Naive thymus-derived CD8-positive, alpha-beta T cell (primary cell): ENCODE measurements at places on chromosomes 12 and 14. TPM values are rescaled to one million over a fixed set of nuclear protein-coding genes. Genes with fewer than 3 reads are reported as not detected.

GRCh38 chr14:85254711-85255110 lies 275.2 kb upstream of the FLRT2 start:
- no peak for DNase-seq

DNA sequence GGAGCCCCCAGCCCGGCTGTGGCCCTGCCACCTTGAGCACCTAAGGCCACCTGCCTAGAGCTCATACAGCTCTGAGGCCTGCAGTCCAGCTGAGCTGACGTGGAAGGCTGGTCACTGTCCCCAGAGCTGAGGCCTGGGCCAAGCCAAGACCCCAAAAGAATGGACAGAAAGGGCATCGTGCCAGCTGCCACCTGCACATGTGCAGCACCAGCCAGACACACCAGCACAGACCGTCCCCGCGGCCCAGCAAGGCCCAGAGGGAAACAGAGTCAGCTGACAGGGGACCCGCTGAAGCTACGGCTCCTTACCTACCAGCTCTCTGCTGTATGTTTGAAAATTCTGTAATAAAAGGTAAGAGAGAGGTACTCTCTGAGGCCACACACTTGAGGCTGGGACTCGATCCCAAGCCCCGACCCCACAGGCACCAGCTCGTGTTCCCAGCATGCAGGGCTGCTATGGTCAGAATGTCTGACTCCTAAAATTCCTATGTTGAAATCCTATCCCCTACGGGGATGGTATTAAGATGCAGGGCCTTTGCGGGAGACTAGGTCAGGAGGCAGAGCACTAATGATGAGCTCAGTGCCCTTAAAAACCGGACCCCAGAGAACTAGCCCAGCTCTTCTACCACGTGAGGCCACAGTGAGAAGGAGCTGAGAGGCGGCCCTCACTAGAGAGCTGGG lies 25.4 kb downstream of the BRF1 start:
- DNase-seq = no peak

GRCh38 chr14:68460541-68460940 lies 332.3 kb downstream of the ZFP36L1 start:
- no peak for DNase-seq

- no peak for DNase-seq
Observed at GRCh38 chr12:77592836-77593235, 237.9 kb upstream of the NAV3 start.

DNA sequence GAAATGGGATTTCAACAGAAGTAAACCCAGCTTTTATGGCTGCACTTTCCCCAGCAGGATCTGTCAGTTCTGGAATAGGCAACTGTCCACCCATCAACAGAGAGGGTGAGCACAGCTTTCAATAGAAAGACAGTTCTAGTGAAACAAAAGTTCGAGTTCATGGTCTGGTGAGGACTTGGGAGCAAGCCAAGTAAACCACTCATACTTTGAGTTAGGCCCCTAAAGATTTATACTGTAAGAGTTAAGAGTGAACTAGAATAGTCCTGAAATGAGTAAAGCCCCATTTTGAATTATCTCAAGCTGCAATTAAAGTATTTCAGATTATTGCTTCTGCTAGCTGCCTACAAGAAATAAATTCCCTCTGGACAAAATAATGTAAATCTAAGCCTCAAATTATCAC lies 82.6 kb downstream of the METTL25 start:
- no peak for DNase-seq

DNA sequence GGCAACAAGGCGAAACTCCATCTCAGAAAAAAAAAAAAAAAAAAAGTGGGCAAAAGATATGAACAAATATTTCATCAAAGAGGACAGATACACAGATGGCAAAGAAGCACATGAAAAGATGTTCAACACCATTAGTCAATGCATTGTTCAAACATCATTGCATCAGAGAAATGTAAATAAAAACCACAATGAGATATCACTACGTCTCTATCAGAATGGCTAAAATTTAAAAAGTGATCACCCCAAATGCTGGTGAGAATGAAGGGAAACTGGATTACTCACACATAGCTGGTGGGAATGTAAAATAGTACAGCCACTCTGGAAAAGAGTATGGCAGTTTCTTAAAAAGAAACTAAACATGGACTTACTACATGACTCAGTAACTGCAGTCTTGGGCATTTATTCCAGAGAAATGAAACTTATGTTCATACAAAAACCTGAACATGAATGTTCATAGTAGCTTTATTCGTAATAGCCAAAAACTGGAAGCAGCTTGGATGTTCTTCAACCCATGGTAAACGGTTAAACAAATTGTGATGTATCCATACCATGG lies 3.6 kb downstream of the L2HGDH start:
- no peak for DNase-seq

DNA sequence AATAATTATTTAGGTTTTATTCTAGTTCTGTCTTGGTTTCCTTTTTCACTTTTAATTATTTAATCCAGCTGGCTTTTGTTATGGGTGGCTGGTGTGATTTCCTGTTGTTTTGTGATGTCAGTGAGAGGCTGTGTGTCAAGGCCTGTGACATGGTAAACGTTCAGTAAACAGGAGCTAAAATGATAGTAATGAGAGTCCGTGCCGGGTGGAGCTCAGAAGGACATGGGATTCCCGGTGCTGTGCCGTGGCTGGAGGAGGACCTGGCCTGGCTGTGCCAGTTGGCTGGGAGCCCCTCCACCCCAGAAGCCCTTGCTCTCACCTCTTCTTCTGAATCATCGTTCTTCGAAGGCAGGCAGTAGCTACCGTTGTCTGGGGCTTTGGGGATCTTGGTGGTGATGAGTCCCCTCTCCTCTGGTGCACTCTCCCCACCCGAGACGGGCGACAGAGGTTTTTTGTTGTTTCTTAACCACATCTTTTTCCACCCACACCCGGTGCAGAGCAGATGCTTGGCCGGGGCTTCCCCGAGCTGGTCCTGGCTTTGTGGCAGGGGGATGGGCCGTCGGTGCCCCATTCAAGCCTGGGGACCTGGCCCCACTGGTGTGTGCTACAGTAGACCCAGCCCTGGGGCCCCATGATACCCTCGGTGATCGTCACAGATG lies 29.1 kb downstream of the SH2B3 start:
- DNase-seq = peak; percentile 92

DNA sequence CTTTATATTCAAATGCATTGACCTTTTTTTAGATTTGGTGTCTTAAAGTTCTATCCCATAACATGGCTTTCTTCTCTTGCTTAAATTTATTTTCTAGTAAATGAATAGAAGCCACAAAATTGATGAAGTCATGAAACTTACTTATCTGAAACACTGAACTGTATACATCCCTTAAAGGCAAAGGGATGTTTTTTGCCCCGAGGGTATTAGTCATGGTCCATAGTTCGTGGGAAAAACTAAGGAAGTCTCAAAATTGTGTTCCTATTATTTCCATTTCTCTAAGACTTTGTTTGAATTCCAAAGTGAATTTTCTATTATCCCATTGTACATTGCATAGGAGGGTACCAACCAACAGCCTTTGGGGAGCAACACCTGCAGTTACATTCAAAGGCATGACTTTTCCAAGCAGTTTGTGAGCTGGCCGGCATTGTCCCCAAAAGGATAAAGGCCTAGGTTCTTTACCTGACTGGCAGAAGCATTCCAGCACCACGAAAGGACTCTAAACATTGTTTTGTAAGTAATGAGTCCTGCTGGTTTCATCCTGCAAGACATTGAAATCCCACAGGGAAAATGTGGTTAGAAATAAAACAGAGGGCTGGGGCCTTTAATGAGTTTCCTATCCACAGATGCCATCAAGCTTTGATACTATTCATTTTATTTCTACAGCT lies 473.5 kb downstream of the PRKD1 start:
- no peak for DNase-seq

GRCh38 chr12:63976902-63977395 lies 132.4 kb downstream of the SRGAP1 start:
- no peak for DNase-seq

DNA sequence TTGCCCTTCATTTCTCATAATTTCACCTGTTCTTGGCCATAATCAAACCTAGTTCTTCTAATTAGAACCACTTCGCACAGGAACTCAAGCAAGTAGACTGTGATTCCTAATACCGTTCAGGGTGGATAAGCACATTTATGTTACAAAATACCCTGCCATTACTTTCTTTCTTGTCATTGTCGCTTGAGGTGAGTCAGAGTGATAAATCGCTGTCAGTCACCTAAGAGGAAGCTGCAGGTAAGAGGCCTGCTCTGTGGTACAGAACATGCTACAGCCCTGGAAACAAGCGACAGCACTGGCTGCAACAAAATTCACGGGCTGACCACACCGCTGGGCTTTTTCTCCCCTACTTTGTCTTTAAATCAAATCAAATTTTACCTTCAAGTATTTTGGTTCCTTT lies 218.2 kb downstream of the ANO6 start:
- DNase-seq = no peak

DNA sequence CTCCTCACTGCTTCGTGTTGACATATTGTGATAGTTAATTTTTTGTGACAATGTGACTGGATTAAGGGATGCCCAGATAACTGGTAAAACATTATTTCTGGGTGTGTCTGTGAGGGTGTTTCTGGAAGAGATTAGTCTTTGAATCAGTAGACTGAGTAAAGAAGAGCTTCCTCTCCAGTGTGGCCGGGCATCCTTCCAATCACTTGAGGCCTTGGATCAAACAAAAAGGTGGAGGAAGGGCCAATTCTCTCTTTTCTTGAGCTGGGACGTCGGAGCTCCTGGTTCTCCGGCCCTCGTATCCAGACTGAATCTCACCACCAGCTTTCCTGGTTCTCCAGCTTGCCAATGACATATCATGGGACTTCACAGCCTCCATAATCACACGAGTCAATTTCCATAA lies 240.4 kb downstream of the CHST11 start:
- no peak for DNase-seq

GRCh38 chr14:81009346-81009745 lies 53.9 kb downstream of the TSHR start:
- DNase-seq = no peak

DNA sequence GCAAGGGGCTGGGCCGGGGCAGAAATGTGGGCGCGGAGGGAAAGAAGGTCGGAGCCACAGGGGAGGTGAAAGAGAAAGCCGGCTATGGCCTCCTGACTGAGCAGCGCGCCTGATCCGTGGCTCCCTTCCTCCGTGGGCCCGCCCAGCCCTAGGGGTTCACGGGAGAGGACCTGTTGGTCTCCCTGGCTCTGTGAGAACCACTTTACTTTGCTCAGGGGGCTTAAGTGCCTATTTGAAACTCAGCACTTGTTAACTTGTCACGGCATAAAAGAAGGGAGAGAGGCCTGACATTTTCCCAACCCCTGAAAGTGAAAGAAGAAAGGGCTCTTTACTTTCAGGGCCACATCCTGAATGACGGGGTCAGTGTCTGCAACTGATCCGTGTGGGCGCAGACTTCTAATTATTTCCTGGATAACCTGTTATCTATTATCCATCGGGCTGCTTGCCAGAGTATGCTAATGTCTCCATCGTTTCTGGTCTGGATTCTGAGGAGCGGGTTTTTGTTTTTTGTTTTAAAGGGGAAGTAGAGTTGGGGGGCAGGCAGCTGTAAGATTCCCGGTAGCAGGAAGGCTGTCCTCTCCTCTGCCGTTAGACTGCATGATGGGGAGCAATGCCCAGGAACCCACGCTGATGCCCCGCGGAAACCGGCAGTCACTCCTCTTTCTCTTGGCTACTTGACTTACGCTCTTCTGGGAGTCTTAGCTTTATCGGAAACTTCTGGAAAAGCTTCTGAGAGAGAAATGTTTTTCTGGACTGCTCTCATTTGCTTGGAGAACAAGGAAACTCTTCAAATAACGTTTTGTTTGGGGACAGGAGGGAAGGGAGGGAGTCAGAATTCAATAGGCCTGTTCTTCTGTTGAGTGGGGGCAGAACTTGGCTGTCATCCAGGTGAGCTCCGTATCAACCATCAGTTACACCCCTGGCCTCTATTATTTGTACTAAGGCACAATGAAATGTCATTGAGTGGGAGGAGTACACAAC lies 127.7 kb upstream of the MAX start:
- no peak for DNase-seq

GRCh38 chr14:96748362-96748761 lies 48.8 kb upstream of the VRK1 start:
- DNase-seq = no peak

DNA sequence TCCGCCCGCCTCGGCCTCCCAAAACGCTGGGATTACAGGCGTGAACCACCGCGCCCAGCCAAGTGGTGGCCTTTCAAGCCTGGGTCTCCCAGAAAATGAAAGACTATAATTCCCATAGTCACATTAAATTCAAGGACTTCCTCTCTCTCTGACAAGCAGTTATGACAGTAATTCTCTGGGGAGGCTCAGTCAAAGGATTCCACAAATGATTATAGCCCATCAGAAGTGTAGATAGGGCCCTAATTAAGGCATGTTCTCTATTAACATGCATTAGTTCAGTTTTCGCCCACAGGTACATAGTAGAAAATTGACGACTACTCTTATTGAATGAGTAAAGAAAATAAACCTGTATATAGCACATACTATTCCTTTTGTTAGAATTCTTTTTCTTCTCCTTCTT lies 16.4 kb downstream of the PRMT8 start:
- no peak for DNase-seq

DNA sequence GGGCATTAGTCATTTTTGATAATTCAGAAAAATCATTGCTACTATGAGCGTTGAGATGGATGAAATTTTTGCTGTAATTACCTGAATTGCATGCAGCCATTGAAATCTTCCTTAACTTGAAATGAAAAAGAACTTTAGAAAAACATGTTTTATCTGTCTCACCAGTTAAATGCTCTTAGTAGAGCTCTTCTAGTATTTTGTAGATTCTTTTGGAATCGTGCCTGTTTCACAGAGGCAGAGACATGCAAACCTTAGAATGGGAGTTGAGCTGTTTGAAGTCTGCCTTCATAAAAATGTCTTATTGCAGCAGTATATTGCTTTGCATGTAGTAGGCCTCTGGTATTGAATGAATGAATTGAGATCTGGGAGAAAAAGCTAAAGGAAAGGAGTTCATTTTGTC lies 4.2 kb downstream of the PEX5 start:
- no peak for DNase-seq

- DNase-seq = no peak
Observed at GRCh38 chr14:77601846-77602619, 14.4 kb downstream of the SPTLC2 start.

DNA sequence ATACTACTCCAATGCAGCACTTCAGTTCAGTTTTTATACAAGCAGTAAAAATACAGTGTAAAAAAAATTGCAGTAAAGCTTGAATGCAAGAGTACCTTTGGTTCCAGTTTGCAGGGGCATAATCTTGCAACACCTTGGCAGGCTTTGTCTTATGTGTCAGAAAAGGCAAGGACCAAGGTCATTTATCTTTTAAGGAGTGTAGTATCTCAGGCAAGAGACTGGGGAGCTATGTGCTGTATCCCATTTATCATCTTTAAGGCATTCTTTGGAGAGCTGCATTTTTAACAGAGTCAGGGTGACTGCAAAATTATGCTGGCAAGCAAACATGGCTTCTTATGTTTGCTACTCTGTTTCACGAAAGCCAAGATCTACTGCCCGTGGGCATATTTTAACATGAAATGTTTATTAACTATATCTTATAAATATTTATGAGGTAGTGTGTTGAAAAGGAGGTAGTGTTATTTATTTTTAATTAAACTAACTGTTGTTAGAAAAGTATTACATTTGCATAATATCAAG lies 14.8 kb upstream of the DLGAP5 start:
- no peak for DNase-seq

Gene NRXN3
- not detected for total RNA-seq

Gene SLC22A17
- total RNA-seq = 22.6 TPM

Gene KRT77
- total RNA-seq = not detected

Gene SRRM4
- total RNA-seq = not detected

Gene KRT75
- total RNA-seq = not detected

Gene PPFIBP1
- total RNA-seq = 9.2 TPM

Gene DAD1
- 120 TPM for total RNA-seq

Gene CCDC184
- total RNA-seq = not detected

Gene KCNA5
- not detected for total RNA-seq

Gene PAPLN
- total RNA-seq = 0.10 TPM

Gene TAS2R43
- 1.4 TPM for total RNA-seq

Gene RAB3IP
- total RNA-seq = 37.9 TPM

Gene MYF6
- total RNA-seq = not detected
